ENCODE measurements at places on chromosomes 4 and X.
A peak's percentile ranks its signal among the peaks of the same experiment; 100 is the strongest.

DNA sequence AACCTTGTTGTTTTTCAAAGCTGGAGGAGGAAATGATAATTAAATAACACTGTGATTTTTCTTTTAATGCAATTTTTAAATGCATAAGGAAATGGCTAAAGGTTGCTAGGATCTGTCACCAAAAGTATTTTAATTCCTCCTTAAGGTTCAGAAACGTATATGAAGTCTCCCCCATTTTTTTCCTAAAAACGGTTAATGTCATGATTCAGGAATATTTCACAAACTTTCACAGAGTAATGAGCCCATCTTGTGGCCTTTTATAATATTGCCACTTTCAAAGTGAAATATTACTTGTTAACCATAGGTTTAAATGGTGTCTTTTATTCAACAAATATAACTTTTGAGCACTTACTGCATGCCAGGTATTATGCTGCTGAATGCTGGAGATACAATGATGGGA, 99.5 kb upstream of the USP38 start:
- no peaks in the 10 kb centered on the region for H3K27me3 ChIP-seq
- no peak overlapping the region for H3K27ac ChIP-seq
- no peaks in the 10 kb centered on the region for H3K4me1 ChIP-seq
- no peak for DNase-seq

- no peaks in the 10 kb centered on the region for H3K4me1 ChIP-seq
- no peak overlapping the region for H3K27ac ChIP-seq
- H3K4me3 ChIP-seq: no peak overlapping the region
- H3K36me3 ChIP-seq: no peaks in the 10 kb centered on the region
- DNase-seq: no peak
Measured at GRCh38 chrX:38437093-38437492, 84.7 kb downstream of the OTC start.

DNA sequence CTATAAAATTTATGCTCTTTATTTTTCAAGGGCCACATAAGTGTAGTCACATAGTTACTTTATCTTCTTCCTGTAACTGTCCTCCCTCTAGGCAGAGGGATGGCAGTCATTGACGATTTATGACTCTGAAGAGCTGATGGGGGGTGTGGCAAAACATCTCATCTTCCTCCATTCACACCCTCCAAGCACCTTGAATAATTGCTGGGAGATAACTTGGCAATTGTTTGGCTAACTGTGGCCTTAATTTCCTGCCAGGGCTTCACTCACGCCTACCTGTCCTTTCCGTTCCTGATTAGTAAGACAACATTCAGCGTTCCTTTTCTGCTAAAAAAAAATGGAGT, 329.2 kb downstream of the ARHGAP10 start:
- H3K4me1 ChIP-seq: peaks cover 46% of the 10 kb centered on the region
- H3K27me3 ChIP-seq: no peaks in the 10 kb centered on the region
- DNase-seq: no peak
- H3K4me3 ChIP-seq: peak overlapping the region; percentile 35

- DNase-seq: no peak
- no peaks in the 10 kb centered on the region for H3K36me3 ChIP-seq
Measured at GRCh38 chrX:84046403-84046984, 141.5 kb downstream of the RPS6KA6 start.

GRCh38 chr4:185859111-185859510, 47.1 kb upstream of the SORBS2 start:
- no peak for DNase-seq
- H3K36me3 ChIP-seq: no peaks in the 10 kb centered on the region
- H3K27ac ChIP-seq: no peak overlapping the region
- no peak overlapping the region for H3K4me3 ChIP-seq

- DNase-seq: peak; percentile 42
- no peaks in the 10 kb centered on the region for H3K4me1 ChIP-seq
- no peak overlapping the region for H3K27ac ChIP-seq
- no peaks in the 10 kb centered on the region for H3K36me3 ChIP-seq
- no peaks in the 10 kb centered on the region for H3K27me3 ChIP-seq
Measured at GRCh38 chrX:135931644-135932487, 38.4 kb downstream of the SAGE1 start.

- no peak within 1 kb of the TSS for H3K27ac ChIP-seq
- no peaks in the 10 kb centered on the region for H3K36me3 ChIP-seq
- DNase-seq: no peak
Measured at GRCh38 chr4:87975466-87975865, at the start of gene SPP1. Gene SPP1, plus strand, starts transcription at chr4:87975714. Its CDS starts 1,182 bp downstream, at chr4:87976896.

- H3K36me3 ChIP-seq: peaks cover 15% of the 10 kb centered on the region
- peaks cover 15% of the 10 kb centered on the region for H3K4me1 ChIP-seq
- peak overlapping the region; percentile 95 for H3K27ac ChIP-seq
- H3K27me3 ChIP-seq: no peaks in the 10 kb centered on the region
- peak overlapping the region; percentile 82 for H3K4me3 ChIP-seq
- peak; percentile 71 for DNase-seq
Measured at GRCh38 chrX:49001521-49002090, 458 bp downstream of the GRIPAP1 start.

DNA sequence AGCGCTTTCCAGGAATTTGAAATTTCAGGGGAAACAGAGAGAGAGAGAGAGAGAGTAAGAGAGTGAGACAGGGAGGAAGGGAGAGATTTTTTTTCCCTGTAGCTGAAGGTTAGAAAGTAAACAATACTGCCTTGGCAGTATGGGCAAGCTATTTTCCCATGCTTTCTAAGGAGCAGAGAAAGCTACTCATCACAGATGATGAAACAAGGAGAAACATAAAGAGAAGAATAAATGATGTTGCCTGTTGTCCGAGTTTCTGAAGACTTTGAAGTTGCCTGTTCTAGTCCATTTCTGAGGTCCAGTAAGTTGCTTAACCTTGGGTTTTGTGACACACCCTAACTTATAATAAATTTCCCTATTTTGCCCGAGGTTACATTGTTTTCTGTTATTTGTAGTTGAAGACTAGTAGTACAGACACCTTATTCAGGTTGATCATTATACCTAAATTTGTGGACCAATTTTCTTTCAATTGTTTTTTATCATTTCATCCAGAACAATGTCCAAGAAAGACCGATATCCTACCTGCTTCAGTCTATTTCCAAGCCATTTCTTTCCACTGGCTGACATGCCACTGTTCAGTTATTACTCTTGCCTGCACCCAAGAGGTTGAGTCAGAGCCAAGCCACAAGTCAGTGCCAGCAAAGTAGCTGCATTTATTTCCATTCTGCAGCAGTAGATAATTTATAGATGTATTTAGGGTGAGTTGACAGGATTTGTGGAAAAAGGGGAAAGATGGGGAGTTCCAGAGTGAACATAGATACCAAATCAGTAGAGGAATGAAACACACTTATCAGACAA, 49.7 kb upstream of the SLC16A2 start:
- H3K36me3 ChIP-seq: no peaks in the 10 kb centered on the region
- DNase-seq: no peak
- no peak overlapping the region for H3K4me3 ChIP-seq
- no peaks in the 10 kb centered on the region for H3K27me3 ChIP-seq
- no peaks in the 10 kb centered on the region for H3K4me1 ChIP-seq
- no peak overlapping the region for H3K27ac ChIP-seq

DNA sequence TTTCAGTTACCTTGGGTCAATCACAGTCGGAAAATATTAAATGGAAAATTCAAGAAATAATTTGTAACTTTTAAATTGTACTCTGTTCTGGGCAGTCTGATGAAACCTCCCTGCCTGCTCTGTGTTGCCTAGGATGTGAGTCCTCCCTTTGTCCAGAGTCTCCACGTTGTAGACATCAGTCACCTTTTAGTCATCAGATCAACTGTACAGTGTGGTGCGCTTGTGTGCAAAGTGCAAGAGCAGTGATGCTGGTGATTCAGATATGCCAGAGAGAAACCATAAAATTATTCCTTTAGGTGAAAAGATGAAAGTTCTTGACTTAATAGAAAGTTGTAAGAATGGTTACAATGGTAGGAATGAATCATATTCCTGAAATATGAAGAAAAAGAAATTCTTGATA, 1.4 kb downstream of the SPATA4 start:
- DNase-seq: no peak
- H3K4me1 ChIP-seq: peaks cover 9% of the 10 kb centered on the region
- H3K36me3 ChIP-seq: no peaks in the 10 kb centered on the region
- H3K4me3 ChIP-seq: no peak overlapping the region
- no peak overlapping the region for H3K27ac ChIP-seq

DNA sequence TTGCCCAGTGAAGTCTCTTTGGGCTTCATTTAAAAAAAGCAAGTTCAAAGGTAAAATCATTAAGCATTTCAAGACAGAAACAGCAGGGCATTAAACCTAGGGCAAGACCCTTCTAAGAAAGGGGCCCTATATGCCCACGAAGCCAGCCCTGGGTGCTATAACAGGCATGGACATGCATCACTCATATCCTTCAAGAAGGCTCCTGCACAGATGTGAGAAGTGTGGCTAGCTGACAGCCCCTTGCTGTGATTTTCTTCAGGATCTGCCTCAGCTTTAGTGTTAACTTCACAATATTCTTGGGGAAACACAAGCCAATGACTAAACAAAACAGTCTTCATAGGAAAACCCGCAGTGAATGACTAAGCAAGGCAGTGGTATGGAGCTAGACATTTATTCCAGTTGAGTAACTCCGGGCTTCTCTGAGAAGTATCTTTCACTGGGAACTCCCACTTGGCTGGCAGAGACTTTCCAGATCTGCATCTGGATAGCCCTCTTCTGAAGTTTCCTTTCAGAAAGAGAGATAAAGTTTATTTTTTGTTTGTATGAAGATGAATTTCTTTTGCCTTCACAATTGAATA, 11.9 kb upstream of the MAOA start:
- no peak overlapping the region for H3K4me3 ChIP-seq
- H3K27ac ChIP-seq: no peak overlapping the region

- no peaks in the 10 kb centered on the region for H3K27me3 ChIP-seq
- H3K36me3 ChIP-seq: no peaks in the 10 kb centered on the region
- H3K27ac ChIP-seq: no peak overlapping the region
- no peaks in the 10 kb centered on the region for H3K4me1 ChIP-seq
- no peak for DNase-seq
Measured at GRCh38 chrX:67289055-67289499, 254.7 kb upstream of the AR start.

DNA sequence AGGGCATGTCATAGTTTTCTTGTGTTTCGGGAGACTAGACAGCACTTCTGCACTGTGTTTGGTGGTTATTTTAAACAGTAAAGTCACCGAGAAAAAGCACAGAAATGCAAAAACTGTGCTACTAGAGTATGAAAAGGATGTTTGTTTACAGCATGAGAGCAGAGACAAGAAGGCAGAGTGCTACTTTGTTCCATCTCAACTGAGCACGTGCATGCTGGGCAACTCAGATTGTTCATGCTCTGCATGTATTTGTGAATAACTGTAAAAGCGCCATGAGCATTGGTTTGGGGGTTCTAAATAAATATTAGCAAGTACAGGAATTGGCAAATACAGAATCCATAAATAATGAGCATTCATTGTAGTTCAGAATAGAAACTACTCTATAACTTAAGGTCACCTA, 7.4 kb downstream of the EVC start:
- no peaks in the 10 kb centered on the region for H3K4me1 ChIP-seq
- no peak overlapping the region for H3K27ac ChIP-seq
- H3K27me3 ChIP-seq: no peaks in the 10 kb centered on the region
- no peak for DNase-seq

DNA sequence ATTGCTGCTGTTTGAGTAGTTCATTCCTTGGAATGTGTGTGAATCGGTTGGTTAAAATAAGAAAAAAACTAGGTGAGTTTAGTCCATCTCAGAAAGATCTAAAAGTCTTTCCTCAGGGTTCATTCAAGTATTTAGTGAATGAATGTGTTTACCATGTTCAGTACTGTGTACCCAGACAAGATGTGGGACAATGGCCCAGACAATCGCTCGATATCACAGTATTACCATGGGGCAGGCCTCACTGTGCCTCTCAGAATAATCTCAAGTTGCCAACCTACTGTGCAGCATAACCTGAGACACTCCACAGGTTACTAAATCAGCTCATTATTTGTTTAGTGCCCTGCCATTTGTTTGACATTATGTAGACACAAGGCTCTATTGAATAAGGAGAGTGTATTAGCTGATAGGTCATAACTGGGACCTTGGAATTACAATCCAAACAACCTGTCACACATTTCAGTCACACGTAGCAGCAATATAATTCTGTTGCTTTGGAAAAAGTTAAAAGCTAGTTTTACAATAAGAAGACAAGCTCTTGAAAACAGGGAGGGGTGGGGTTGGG, 24.9 kb upstream of the AMOT start:
- no peaks in the 10 kb centered on the region for H3K36me3 ChIP-seq
- H3K4me1 ChIP-seq: no peaks in the 10 kb centered on the region
- no peak overlapping the region for H3K27ac ChIP-seq
- DNase-seq: no peak
- no peak overlapping the region for H3K4me3 ChIP-seq
- no peaks in the 10 kb centered on the region for H3K27me3 ChIP-seq

- no peak for DNase-seq
- H3K4me1 ChIP-seq: no peaks in the 10 kb centered on the region
- H3K36me3 ChIP-seq: no peaks in the 10 kb centered on the region
- H3K27me3 ChIP-seq: no peaks in the 10 kb centered on the region
- H3K4me3 ChIP-seq: no peak overlapping the region
Measured at GRCh38 chr4:153018684-153019083, 82.6 kb downstream of the FHDC1 start.

GRCh38 chr4:24559032-24559821, 25.1 kb downstream of the DHX15 start:
- H3K27me3 ChIP-seq: no peaks in the 10 kb centered on the region
- H3K36me3 ChIP-seq: no peaks in the 10 kb centered on the region
- no peak overlapping the region for H3K4me3 ChIP-seq
- peaks cover 44% of the 10 kb centered on the region for H3K4me1 ChIP-seq

DNA sequence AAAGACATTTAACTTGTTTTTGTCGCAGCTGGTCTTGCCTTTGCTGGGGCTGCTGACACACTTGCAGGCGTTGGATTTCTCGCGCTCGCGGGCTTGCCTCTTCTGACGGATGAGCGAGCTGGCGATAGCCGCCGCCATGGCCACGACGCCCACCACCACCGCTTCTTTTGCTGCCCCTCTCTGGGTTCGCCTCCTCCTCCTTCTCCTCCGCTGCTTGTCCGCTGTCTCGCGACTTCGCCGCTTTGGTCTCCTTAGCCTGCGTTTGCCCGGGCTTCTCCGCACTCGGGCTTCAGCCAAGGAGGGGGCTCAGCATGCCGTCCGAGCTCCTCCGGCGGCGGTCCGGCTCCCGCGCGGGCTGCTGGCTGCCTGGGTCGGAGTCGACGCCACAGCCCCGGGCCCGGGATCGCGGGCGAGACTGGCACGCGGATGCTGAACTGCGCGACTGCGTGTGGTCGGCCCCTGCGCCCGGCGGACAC, 613 bp downstream of the FGF13 start:
- no peaks in the 10 kb centered on the region for H3K4me1 ChIP-seq
- no peaks in the 10 kb centered on the region for H3K36me3 ChIP-seq
- H3K27ac ChIP-seq: no peak overlapping the region
- no peak overlapping the region for H3K4me3 ChIP-seq

GRCh38 chrX:137574784-137575293, 8.9 kb downstream of the ZIC3 start:
- H3K4me3 ChIP-seq: no peak overlapping the region
- no peaks in the 10 kb centered on the region for H3K27me3 ChIP-seq
- no peak for DNase-seq
- no peaks in the 10 kb centered on the region for H3K36me3 ChIP-seq
- H3K4me1 ChIP-seq: no peaks in the 10 kb centered on the region

- H3K27me3 ChIP-seq: no peaks in the 10 kb centered on the region
- DNase-seq: no peak
- no peak overlapping the region for H3K4me3 ChIP-seq
- no peak overlapping the region for H3K27ac ChIP-seq
Measured at GRCh38 chrX:47607091-47607490, 12.6 kb downstream of the SYN1 start.

GRCh38 chrX:13151828-13152517, 107.6 kb upstream of the FAM9C start:
- no peak overlapping the region for H3K4me3 ChIP-seq
- H3K27me3 ChIP-seq: no peaks in the 10 kb centered on the region
- peak; percentile 75 for DNase-seq
- peak overlapping the region; percentile 58 for H3K27ac ChIP-seq
- H3K36me3 ChIP-seq: no peaks in the 10 kb centered on the region

- no peaks in the 10 kb centered on the region for H3K4me1 ChIP-seq
- H3K4me3 ChIP-seq: no peak overlapping the region
- DNase-seq: no peak
- H3K27me3 ChIP-seq: no peaks in the 10 kb centered on the region
Measured at GRCh38 chr4:153122855-153123254, 81.4 kb upstream of the TRIM2 start.
